Choroid plexus epithelial cell (primary cell): ENCODE measurements at places on chromosomes 5 and 9.

DNA sequence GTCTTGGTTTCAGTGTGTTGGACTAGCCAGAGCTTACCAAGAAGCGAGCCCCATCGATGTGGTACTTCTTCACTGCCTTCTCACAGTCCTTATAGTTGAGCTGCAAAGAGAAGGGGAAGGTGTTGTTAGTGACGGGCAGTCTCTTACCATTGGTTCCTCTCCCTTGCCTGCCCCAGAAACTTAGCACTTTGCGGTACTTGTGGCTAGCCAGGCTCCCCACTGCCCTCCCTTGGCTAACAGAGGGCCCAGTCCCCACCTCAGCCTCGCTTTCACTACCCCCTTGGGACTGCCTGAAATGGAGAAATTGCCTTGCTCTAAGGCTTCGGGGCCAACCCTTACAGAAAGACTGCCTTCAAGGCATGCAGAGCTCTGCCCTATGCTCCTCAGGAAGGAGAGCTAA, 4.3 kb downstream of the LCP2 start:
- DNase-seq = no peak

GRCh38 chr5:60161340-60161934, 267.9 kb upstream of the PDE4D start:
- DNase-seq = peak; percentile 76

DNA sequence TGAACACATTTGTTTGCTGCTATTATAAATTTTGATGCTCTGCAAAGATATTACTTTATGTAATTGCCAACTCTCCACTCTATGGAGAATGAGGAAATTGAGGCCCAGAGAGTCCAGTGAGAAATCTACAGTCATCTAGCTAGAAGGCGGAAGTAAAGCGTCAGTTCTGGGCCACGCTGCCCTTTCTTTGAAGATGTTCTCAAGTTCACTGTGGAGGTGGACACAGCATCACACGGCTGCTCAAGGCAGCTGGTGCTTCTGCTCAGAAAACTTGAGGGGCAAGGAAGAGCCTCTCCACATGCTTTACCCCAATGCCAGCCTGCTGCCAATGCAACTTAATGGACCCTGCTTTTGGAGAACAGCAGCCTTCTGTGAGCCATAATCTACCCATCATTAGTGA, 96.3 kb downstream of the TTLL11 start:
- DNase-seq = no peak

- DNase-seq = peak; percentile 13
These were observed 421.5 kb upstream of the PTGER4 start for GRCh38 chr5:40258222-40258621.

DNA sequence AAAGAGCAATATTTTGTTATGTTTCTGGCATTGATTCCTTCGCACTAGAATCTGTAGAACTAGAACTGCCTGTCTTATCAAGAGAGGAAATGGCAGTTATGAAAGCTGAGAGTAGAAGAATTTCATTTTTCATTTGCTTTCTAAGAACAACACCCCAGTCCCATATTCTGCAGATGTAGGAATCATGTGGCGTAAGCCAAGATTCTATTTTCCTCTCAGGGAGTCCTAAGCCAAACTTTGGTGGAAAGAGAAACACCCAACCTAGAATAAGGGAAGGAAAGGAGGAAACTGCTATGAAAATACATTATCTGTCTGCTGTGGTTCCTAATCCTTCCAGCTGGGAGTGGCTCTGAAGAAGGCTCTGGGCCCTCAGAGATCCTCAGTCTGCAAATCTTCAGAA, 1176.9 kb upstream of the C9orf72 start:
- no peak for DNase-seq

DNA sequence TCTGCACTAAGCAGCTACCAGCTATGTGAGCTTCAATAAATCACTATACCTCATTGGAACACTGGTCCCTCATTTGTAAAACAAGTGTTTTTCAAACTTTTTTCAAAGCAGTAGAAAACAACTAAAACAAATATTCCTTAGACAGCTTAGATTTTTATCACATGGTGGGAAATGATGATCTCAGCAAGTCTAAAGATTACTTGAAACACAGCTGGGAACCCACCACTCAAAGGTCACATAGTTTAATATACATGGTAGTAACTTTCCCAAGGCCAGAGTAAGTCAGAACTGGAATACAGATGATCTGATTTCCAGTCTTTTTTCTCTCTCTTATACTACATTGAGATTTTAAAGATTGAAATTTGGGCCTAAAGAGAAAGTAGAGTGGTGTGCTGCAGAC, 850 bp upstream of the C6 start:
- DNase-seq = peak; percentile 59

GRCh38 chr9:111481885-111482636, 2.1 kb downstream of the ECPAS start:
- DNase-seq = peak; percentile 81

DNA sequence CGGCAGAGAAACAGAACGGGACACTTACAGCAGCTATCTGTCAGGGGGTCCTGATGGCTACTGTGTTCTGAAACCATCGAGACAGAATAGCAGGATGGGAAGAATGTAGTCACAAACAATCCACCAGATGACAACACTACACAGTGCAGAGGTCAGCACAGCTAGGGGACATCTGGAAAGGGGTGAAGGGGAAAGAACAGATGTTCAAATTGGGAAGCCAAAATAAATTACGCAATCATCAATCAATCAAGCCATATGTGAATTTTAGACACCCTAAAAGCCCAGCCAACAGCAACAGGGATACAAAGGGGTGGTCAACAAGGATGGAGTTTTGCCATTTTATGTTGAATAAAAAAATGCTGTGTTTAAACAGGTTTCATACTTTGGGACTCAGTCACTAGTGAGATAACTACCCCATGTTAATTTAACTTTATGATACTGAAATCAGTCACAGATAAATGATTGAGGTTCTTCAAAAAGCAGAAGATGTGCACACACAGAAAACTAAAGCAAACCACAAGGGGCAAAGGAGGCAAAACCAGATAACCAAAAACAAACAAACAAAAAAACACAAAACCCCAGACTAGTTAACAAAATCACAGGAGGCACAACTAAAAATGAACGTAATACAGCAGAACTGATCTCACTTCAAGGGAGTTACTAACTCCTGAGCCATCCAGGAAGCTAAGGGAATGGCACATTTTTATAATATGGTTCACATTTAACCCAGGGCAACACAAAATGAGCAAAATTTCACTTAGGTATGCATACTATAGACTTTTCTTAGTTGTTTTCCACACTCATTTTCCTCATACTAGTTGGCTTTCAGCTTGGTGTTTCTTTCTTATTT, 65.9 kb downstream of the HABP4 start:
- DNase-seq = no peak

DNA sequence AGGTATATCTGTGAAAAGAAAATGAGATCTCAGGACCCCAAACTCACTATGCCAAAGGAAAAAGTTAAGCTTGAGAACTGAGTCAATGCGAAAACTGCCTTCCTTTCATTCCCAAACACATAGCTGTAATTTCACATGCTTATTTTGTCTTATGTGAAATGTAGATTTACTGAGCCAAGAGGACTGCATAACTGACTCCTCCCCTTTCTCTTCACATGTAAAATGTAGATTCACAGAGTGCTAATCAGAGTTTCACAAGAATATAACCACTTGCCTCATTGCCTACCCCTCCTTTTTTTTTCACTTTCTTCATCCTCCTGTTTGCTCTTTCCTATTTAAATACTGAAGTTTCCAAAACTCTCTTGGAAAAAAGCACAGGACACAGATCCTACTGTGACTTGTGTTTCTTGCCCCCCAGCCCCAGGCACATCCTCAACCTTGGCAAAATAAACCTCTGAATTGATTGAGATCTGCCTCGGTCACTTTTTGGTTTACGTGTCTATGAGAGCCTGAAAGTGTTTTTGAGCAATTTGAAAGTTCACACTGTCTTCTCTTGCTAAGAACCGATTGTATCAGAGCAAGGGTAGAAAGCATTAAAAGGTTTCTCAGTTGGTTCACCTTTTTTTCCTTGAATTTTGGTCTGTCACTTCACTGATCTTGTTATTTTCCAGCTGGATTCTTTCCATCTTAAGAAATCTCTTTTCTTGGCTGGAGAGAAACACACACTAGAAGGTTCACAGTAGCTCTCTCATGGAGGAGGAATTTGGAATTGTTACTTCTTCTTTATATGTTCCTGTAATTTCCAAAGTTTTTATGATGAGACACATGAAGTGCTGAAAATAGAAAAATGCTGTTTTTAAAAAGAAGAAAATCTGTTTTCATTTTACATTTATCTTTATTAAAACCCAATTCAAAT, 44.8 kb upstream of the SNAPC3 start:
- DNase-seq = peak; percentile 40

DNA sequence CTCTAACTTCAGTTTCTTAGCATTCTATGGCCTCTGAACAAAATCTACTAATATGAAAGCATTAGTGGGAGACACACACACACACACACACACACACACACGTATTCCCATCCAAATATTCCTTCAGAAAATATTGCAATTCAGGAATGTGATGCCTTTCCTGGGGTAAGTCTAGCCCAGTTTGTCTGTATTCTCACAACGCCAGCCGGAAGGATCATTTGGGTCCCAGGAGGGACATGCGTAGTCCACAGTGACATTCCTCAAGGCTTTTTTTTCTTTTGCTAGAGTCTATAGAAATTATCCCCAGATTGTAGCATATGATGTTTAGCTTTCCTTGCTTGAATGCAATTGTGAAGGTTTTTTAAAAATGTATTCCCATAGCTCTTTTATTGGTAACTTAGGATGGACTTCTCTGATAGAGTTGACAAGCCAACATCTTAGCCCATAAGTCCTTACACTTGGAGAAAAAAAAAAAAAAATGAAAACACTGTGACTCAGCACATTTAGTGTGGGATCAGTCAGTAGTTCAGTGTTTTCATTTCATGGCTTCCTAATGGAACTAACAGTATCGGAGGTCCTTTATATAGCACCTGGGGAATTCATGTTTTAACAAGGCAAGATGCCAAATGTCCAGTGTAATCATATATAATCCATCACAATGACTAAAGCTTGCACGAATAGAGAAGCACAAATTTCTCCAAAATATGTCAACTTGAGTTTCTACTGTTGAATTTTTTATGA, 316.5 kb downstream of the DIRAS2 start:
- DNase-seq = peak; percentile 38

DNA sequence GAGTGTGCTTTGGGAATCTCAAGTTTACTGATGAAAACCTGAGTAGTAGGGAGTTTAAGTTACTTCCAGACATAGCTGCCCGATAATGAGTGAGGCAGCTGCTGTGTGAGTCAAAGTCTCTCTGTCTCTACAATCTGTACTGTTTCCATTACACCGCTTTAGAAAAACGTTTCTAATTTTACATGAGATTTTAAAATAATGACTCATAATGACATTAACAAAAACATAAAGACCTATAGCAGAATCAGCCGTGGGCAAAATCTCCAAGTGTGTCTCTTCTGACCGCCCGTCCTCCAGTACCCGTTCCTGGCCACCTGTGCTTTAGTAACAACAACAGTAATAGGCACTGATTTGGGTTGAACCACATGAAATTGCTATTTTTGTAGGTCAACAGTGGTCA, 69.6 kb upstream of the PRRC1 start:
- peak; percentile 70 for DNase-seq

DNA sequence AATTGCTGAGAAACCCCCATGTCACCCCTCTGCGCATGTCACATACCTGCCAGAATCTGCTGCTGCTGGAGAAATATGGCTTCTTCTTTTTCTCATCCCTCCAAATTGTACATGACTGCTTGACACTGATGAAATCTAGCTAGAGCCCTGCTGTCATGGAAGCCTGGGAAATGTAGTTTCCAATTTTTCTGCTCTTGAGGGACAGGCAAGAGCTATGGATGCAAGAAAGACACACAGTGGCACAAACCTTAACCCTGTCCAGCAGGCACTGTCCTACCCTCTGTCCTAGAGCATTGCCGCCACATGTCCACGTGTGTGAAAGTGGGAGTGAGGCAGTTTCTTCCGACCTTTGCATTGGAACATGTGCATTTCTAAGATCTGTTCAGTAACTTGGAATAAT, 255.5 kb upstream of the SEMA6A start:
- DNase-seq = no peak

DNA sequence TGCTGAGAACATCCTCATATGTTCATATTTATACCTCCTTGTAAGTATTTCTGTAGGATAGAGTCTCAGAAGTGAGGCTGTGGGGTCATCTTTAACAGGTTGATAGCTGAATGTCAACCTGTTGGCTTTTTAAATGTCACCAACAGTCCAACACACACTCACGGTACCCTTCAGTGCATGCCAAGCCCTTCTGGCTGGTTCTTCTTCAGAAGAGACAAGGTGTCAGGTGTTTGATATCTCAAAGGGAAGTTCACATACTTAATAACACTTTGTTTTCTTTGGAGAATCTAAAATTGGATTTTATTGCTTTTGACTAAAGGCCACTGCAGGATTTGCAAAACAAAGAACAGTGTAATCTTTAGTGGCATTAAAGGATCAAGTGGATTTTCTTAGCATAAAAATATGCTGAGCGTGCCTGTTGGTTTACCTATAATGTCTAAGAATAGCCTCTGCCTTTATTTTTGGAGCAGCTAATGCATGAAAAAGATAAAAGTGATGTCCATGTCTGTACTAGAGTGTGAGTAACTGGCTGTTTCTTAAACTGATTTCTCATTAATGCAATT, 58.2 kb downstream of the RGS3 start:
- no peak for DNase-seq

DNA sequence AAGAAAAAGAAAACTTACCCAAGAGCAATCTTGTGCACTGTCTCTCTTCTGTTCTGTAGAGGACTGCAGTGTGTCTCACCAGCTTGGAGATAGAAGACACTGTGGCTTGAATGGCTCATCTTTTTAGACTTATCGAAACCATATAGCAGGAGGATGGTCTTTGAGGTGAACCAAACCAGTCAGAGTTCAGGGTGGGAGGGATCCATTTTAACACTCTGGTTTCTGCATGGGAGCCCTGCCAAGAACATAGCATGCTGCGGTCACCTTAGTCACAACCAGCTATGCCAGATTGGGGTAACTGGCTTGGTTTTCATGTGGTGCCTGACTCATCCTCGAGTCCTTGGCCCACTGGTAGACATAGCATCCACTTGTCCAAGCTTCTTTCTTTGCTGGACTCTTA, 135.1 kb downstream of the PAPPA start:
- DNase-seq = peak; percentile 97

DNA sequence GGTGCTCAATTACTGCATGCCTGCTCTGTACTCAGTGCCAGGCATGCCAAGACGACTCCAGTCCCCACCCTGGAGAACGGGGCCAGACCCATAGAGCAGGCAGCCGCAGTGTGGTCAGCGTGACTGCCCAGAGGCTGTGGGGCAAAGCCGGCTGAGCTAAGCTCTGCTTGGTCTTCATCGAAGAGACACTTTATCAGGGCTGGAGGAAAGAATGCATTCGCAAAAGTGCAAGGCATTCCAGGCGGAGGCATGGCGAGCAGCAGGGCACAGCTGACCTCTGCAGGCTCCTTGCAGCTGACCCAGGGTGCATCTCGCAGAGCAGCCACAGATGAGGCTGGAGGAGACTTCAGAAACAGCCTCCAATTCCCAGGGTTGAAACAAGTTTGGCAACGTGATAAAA, 13.6 kb downstream of the MED27 start:
- no peak for DNase-seq

- no peak for DNase-seq
These were observed 40.4 kb upstream of the FLT4 start for GRCh38 chr5:180689775-180690174.

- peak; percentile 68 for DNase-seq
These were observed 3.8 kb upstream of the FBXW11 start for GRCh38 chr5:172010278-172010677.
